WTC11 (cell line): ENCODE measurements at places on chromosomes 5 and 9. TPM values are rescaled to one million over a fixed set of nuclear protein-coding genes. Genes with fewer than 3 reads are reported as not detected.

DNA sequence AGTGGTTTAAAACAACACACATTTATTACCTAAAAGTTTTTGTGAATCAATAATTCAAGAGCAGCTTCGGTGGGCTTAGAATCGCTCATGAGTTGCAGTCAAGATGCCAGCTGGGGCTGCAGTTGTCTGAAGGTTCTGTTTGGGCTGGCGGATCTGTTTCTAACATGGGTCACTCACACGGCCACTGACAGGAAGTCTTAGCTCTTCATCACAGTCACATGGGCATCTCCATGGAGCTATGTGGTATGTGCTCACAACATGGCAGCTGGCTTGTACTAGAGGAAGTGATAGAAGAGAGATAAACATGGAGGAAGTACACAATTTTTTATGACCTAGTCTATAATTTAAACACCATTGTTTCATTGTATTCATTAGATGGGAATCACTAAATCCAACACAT is 11.2 kb downstream of the KLHL9 start:
- H3K27ac ChIP-seq = no peak overlapping the region
- DNase-seq = no peak
- no peaks in the 10 kb centered on the region for H3K4me1 ChIP-seq
- no peaks in the 10 kb centered on the region for H3K27me3 ChIP-seq
- no peak overlapping the region for H3K4me3 ChIP-seq
- H3K36me3 ChIP-seq = no peaks in the 10 kb centered on the region

GRCh38 chr9:95409650-95410426 is 92.3 kb upstream of the FANCC start:
- H3K4me1 ChIP-seq = peaks cover 34% of the 10 kb centered on the region
- H3K27ac ChIP-seq = no peak overlapping the region
- H3K36me3 ChIP-seq = no peaks in the 10 kb centered on the region
- no peak for DNase-seq

DNA sequence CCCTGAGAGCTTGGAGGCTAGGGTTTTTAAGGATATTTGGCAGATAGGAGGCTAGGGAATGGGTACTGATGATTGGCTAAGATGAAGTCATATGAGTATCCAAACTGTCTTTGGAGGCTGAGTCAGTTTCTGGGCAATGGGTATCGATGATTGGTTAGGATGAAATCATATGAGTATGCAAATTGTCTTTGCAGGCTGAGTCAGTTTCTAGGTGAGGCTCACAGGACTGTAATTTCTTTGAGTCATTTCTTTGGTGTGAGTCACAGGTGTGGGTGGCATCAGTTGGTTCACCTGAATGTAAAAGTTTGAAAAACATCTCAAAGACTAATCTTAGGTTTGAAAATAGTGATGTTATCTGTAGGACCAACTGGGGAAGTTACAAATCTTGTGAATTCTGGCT is 1068.0 kb downstream of the NR2F1-AS1 start:
- H3K27me3 ChIP-seq = no peaks in the 10 kb centered on the region
- no peak for DNase-seq
- H3K4me1 ChIP-seq = peaks cover under 1% of the 10 kb centered on the region
- peaks cover 52% of the 10 kb centered on the region for H3K36me3 ChIP-seq
- no peak overlapping the region for H3K4me3 ChIP-seq

MLANA gene
- total RNA-seq = not detected in 3 replicates

PAIP2 gene
- 122 to 126 TPM (median 126 TPM) in 3 replicates for total RNA-seq

DNA sequence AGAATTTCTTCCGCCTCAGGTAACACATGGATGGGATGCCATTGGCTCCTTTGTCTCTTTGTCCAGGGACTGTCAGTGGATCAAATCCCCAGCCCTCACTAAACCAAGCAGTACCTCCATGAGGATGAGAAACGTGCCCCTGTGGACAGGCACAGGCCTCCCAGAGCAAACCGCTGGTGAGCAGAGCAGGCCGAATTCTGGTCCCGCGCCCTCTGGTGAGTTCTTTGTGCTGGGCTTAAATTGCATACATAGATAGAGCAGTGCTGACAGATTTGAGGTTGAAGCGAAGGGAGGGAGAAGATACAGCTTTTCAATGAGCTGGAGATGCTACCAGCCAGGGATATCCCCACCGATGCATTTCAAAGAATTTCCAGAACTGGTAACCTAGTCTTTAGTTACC is 143.8 kb downstream of the HSD17B3 start:
- no peak for DNase-seq
- peaks cover 12% of the 10 kb centered on the region for H3K4me1 ChIP-seq
- H3K36me3 ChIP-seq = no peaks in the 10 kb centered on the region
- no peak overlapping the region for H3K4me3 ChIP-seq
- H3K27ac ChIP-seq = no peak overlapping the region

DNA sequence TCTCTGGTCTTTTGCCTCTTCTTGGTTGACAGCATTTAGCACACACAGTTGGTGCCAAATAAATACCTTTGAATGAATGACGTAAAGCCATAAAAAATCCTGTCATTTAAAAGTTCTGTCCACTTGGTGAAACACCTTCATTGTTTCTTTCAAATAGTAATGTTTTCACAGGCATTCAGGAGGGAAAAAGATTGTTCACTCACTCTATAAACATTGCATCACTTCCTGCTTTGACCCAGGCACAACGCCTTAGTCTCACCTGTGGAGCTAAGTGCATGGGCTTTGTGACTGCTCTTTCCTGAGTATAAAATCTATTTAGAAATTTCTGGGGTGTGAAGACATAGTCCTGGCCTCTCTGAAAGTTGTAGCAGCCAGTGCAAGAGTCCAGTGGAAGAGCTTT is 88.9 kb upstream of the CXCL14 start:
- H3K4me1 ChIP-seq = no peaks in the 10 kb centered on the region
- DNase-seq = no peak
- H3K36me3 ChIP-seq = no peaks in the 10 kb centered on the region
- H3K27me3 ChIP-seq = no peaks in the 10 kb centered on the region; the same call in 1 of the 2 replicates

PFN3 gene
- total RNA-seq = 0.48 TPM in 1 of 3 replicates, not detected in the others

DRD1 gene
- 0.07 TPM in 2 of 3 replicates, not detected in the other for total RNA-seq

EPB41L4B gene
- 20.0 to 21.8 TPM (median 21.7 TPM) in 3 replicates for total RNA-seq
